ENCODE measurements at places on chromosomes 1 and 21. TPM values are rescaled to one million over a fixed set of nuclear protein-coding genes. Genes with fewer than 3 reads are reported as not detected.

CREB3L4 gene
- 1.8 TPM for total RNA-seq

ITLN2 gene
- not detected for total RNA-seq

FCRLA gene
- not detected for total RNA-seq

ARHGEF16 gene
- 2.3 TPM for total RNA-seq

ANGPTL3 gene
- total RNA-seq: not detected

DNA sequence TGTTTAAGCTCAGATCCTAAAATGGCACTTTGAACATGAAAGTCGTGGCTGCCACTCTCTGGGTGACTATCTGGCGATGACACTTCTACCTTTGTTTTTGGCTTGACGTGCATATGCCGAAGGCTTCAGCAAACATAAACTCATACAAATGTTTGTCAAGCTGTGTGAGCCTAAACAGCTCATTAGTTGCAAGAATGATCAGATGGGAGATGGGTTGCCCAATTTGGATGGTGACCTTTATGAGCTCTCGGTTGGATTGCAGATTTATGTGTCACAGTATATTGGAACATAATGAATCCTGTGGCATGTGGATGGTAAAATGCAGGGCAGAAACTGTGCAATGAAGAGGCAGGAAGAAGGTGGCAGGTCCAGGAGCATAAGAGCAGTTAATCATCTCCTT lies 229.3 kb downstream of the DISC1 start:
- no peak for DNase-seq

DNA sequence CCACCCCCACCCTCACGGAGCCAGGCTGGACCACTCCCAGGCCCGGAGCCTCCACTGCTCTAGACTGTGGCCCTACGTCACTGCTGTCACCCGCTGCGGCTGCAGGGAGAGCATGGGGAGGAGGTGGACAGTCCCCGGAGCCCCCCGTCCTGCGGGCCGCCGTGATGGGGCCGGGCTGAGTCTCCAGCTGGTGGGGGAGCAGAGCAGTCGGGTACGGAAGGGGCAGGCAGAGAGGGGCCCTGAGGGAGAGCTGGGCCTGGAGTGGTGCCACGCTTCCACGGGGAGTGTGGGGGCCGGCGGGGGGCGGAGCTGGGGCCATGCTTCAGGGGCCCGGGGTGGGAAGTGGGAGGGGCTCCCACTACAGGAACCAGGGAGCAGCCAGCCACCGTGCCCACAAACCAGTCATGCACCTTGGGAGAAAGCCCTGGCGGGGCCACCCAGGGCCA lies 98.9 kb upstream of the KCNK1 start:
- no peak for DNase-seq

GRCh38 chr21:39812983-39813382 lies 54.3 kb upstream of the PCP4 start:
- DNase-seq: no peak

DNA sequence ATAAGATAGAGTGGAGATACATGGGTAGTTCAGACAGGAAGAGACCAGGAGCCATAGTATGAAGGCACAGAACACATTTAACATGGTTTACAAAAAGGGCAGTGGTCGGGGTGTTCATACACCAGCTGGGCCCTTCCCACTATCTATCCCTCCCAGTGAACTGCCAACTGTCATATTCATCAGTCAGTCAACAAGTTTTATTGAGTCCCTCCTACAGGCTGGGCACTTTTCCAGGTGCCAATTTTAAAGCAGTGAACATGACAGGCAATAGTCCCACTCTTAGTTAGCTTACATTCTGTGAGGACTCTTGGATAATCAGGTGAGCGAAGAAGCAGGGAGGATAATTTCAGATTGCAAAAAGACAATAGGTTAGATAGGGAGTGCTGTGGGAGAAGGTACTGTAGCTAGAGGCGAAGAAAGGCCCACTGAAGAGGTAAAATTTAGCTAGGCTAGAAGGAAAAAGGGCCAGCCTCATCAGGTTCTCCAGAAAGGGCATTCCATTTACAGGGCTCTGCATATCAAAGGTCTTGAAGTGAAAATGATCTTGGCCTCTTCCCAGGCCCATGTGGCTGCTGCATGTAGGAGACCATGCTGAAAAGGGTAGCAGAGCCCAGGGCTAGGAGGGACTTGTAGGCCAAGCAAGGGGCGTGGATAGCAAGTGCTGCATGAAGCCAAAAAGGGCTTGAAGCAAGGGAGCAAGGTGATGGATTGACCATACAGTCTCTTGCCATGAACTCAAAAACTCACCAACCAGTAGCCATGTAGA lies 274.7 kb upstream of the SNX7 start:
- no peak for DNase-seq

DNA sequence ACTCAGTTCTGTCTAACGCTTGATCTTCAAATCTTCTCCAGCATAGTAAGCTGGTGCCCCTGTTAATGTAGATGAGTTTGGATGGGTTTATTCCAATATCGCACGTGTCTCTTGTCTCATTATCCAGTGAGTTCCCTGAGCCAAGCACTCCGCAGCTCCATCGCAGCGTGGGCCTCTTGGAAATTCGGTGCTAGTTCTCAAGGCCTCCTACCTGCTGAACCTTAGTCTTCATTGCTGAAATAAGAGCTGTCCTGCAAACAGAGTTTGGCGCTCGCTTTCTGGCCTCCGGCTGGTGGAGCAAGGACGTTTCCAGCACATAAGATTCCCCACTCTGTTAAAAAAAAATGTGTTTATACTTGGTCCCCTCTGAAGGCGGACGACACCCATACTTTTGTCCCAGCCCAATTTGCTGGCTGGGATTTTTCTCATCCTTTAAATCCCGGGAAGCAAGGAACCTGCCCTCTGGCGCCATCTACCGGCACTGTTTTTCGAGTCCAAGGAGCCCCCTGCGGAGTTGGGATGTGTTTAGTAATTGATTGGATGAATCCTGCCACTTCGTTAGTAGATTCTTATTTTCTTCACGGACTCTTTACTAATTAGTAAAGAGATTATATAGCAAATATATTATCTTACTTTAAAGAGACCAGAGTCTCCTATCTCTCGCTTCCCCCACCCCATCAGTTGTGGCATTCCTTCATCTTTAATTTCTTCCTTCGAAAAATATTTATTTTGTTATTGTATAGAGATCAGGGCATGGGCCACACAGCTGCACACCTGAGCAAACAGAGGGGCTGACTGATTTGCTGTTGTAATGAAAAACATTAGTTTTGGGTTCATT lies 14.7 kb downstream of the JUN start:
- peak; percentile 80 for DNase-seq

GRCh38 chr1:160398823-160399222 lies 1.5 kb upstream of the VANGL2 start:
- no peak for DNase-seq

GRCh38 chr1:31407029-31407626 lies 5.9 kb upstream of the SERINC2 start:
- no peak for DNase-seq

GRCh38 chr1:76294482-76295194 lies 220.1 kb downstream of the ST6GALNAC3 start:
- no peak for DNase-seq

DNA sequence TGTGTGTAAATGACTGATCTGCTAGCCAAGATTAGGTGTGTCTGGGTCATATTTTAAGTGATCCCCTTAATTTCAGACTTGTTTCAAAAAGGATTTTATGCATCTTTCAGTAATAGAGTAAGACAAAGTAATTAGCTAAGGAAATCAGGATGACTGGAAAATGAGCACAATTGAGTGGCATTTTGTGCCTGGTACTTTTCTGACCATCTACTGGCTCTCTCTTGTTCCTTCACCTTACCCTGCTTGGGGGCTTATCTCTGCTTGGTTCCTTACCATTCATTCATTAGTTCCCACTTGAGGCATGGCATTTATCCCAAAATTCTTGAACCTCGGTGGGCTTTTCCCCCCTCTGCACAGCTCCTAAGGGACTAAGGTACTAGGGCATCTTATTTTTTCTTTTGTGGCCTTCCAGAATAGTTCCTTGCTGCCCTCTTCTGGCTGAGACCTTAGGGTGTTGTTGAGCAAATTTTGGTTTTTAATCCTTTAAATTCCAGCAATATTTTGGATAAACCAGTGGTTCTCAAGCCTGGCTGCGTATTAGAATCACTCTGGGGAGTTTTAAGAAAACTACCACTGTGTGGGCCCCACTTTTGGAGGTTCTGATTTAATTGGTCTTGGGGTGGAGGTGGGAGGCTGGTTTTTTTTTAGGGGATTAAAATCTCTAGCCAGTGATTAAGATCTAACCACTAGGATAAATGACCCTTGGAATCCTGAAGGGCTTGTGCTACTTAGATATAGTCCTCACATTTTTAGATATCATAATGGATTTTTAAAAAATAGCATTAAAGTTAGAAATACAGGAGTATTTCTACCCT lies 50.8 kb downstream of the HS2ST1 start:
- no peak for DNase-seq

DNA sequence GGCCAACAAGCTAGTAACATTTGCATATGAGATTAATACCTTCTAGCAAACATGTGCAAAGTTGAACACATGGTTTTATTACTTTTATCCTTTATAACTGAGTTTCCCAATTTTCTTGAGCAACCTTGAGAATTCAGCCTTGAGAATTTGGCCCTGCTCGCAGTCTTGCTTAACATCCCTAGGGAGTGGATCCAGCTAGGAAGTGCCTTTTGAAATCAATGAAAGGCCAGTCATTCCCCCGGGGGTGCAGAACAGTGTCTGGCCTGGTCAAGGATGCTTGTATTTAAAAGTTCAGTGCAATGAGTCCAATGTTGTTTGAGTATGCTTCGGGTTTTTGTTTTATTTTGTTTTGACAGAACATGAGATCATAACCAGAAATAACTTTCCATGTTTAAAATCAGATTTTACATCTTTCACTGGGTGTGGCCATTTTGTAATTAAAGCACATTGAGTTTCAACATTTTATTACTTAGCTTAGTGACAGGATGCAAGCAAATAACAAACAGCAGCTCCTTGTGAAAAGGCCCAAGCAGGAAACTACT lies 16.7 kb downstream of the PALMD start:
- peak; percentile 85 for DNase-seq

- DNase-seq: peak; percentile 77
These were observed 44.2 kb upstream of the ECE1 start for GRCh38 chr1:21334214-21335087.
